ENCODE measurements at places on chromosomes 12 and 14.

GRCh38 chr14:21098076-21098891, at the start of gene ZNF219:
TSS of gene ZNF219 (minus strand) at chr14:21098655. CDS start at chr14:21093591, 5,064 bp downstream.
- peak; percentile 75 for DNase-seq

GRCh38 chr14:73829526-73830431, 21.9 kb upstream of the PTGR2 start:
- peak; percentile 33 for DNase-seq

GRCh38 chr14:77212097-77212870, 30.7 kb downstream of the TMEM63C start:
- no peak for DNase-seq

DNA sequence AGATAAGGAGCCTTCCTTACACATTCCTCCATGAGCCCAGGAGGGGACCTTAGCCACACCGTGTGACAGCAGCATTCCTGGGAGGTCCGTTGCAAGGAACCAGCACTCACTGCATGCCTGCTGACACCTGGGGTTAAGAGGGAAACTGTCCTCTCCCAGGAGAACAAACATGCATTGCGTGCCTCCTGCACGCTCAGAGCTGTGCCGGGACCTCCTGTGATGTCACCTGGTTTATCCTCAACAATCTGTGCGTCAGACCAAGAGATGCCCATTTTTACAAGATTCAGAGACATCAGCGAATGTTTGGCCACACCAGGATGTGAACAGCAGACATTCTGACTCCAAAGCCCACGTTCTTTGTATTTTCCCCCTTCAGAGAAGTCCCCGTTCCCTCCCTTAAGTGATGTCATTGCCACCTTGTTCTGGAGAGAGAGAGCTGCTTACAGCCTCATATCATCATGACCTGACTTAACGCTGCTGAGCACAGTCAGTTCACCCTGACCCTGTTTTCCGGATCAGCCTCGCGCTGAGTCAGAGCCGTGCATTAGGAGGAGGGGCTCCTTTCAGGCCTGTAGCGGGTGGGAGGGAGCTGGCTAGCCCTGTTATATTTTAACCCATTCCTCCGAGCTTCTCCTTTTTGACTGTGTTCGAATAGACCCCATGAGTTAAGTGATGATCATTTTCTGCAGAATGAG, 36.2 kb downstream of the TMEM120B start:
- peak; percentile 62 for DNase-seq

- DNase-seq, result no peak
These were observed 82.4 kb downstream of the ARF6 start for GRCh38 chr14:49975276-49975675.

- no peak for DNase-seq
These were observed 7.5 kb downstream of the NTF3 start for GRCh38 chr12:5439371-5439771.
